ENCODE measurements at places on chromosomes 5 and 9.

DNA sequence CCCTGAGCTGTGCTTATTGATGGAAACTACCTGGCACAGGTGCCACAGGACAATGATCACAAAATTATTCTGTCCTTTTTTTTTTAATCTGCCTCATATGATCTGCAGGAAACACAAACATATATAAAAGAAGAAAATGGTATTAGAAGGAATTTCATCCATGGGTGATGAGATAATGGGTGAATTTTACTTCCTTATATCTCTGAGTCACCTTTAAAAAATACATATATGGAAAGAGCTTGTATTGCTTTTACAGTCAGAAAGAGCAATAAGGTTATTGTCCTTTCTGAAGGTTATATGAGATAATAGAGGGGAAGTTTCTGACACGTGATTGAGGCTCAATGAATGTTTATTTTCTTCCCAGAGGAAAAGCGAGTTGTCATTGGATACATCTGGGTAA, 31.6 kb downstream of the NEURL1B start:
- no peak for DNase-seq

DNA sequence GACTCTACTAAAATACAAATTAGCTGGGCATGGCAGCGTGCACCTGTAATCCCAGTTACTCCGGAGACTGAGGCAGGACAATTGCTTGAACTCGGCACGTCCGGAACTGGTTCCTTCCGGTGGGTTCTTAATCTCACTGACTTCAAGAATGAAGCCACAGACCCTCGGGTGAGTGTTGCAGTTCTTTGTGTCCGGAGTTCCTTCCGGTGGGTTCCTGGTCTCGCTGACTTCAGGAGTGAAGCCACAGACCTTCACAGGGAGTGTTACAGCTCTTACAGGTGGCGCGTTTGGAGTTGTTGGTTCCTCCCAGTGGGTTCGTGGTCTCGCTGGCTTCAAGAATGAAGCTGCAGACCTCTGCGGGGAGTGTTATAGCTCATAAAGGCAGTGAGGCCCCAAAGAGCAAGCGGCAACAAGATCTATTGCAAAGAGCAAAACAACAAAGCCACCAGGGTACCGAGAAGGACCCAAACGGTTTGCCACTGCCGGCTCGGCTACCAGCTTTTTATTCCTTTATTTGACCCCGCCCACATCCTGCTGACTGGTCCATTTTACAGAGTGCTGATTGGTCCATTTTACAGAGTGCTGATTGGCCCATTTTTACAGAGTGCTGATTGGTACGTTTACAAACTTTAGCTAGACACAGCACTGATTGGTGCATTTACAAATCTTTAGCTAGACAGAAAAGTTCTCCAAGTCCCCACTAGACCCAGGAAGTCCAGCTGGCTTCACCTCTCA, 28.6 kb upstream of the SLC6A19 start:
- no peak for DNase-seq

- DNase-seq = no peak
Observed at GRCh38 chr5:157816682-157817386, 42.1 kb downstream of the CLINT1 start.

DNA sequence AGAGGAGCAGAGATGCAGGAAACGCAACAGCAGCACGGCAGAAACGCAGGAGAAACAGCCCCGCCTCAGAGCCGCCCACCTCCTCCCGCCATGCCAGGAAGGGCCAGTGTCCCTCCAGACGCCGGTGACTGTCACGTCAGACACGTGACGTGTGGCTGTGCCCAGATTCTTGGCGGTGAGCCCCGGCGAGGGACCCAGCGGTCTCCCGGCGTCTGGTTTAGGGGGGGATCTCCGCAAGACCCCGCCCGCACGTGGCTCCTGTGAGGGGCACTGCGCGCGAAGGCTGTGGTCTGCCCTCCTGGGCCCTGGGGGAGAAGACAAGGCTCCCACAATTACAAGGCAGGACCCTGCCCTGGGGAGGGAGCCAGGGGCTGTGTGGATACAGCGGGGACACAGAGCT, 2.4 kb upstream of the LCN8 start:
- DNase-seq = no peak

GRCh38 chr9:134833294-134833880, 47.2 kb upstream of the FCN2 start:
- no peak for DNase-seq

DNA sequence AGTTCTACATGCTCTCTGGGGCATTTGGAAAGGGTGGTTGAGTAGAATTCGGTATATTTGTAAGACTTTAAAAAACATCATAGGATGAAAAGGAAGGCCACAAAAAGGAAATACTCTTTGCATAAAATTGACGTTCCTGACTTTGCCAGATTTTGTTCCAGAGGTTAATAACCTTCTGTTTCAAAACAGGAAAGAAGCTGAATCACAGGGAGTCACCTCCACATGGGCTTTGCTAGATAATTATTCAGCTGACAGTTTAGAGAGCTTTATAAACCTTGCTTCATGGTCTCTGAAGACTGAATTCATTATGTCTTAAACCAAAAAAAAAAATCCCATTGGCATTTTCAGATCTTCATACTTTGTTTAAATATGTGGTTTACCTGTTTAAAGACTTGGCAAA, 203.7 kb downstream of the SEMA6A start:
- no peak for DNase-seq

All from GM04503 (cell line).